Activated CD4-positive, alpha-beta T cell treated with anti-CD3 and anti-CD28 coated beads, Interleukin-2, amount 50 U/mL, for 1 hour (primary cell): ENCODE measurements at places on chromosomes 12 and 14.

- DNase-seq: no peak
These were observed 55.4 kb downstream of the OTX2 start for GRCh38 chr14:56754921-56755320.

DNA sequence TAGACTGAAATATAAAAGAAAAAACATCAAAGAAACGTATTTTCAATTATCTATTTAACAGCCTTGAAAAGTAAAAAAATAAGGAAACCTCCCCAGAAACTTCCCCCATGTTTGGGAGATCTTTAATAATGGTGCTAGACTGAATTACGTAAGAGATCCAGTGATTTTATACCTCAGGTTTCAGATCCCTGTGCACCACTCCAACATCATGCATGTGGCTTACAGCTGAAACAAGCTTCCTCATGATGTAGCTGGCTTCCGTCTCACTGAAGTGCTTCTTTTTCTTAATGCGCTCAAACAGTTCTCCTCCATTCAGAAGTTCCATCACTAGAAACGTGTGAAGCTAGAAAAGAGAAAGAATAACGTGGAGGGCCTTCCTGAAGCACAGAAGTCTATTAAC, 78.0 kb upstream of the TTC7B start:
- DNase-seq: no peak

DNA sequence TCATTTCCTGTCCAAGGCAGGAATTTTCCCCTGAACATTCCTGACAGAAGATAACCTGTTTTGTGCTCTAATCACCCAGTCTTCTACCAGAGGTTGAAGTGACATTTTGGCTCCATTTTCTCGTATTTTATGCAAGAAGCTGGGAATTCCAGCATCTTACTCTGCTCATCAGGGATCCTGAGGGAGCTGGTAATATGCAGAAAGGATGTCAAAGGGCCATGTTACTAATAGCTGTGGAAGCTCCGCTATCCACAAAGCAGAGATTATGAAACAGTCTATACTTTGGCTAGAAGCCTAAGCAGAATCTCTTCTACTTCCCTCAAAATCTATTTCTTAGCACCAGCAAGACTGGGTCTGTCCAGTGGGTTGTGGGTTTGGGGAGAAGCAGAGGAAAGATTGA, 613.0 kb downstream of the DIO2 start:
- no peak for DNase-seq

GRCh38 chr12:70008944-70009343, 183.9 kb downstream of the MYRFL start:
- DNase-seq: no peak

GRCh38 chr12:88763536-88764100, 183.3 kb upstream of the KITLG start:
- DNase-seq: no peak

GRCh38 chr12:9752145-9752933, 8.4 kb downstream of the CD69 start:
- no peak for DNase-seq

GRCh38 chr12:102479939-102480338, 424 bp downstream of the IGF1 start:
- DNase-seq: no peak

GRCh38 chr14:82562881-82563280, 1029.2 kb upstream of the SEL1L start:
- DNase-seq: no peak

DNA sequence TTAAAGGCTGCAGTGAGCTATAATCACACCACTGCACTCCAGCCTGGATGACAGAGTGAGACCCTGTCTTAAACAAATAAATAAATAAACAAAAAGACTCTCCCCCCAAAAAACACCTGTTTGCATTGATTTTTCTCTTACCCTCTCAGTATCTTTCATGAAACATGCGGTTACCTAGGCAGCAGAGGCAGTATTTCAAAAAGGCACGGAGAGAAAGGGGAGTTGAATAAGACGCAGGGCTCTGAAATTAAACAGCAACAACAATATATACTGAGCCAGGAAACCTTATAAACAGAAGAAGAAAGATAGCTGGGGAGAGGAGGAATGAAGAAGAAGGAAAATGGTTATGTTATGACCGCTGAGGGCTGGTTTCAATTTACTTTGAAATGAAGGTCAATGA, 277.6 kb downstream of the BTG1 start:
- DNase-seq: no peak

GRCh38 chr14:69808919-69809808, 12.1 kb upstream of the SLC10A1 start:
- no peak for DNase-seq

- DNase-seq: no peak
These were observed 153.6 kb upstream of the ARID2 start for GRCh38 chr12:45575823-45576475.
